ENCODE measurements at places on chromosomes 5 and 9.

DNA sequence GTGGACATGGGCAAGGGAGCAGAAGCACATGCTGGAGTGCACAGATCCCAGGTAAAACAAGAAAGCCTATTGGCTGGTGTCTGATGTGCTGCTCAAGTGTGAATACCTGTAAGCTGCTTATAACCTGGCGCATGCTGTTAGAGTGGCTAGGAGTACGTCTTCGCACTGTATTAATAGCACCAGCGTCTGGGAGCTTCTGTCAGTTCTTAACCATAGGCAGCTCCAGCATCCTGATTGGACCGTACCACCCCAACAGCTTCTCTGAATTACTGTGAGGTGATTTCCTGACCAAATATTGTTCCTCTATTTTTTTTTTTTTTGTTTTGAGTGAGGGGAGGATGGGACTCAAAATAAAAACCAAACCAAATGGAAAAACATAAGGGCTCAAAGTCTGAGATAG, 987.6 kb downstream of the PTPRD start:
- no peak for DNase-seq

- peak; percentile 42 for DNase-seq
Measured at GRCh38 chr5:139845846-139846681, 50.5 kb downstream of the PSD2 start.

GRCh38 chr9:128145951-128146351, 3.3 kb upstream of the LCN2 start:
- no peak for DNase-seq

- no peak for DNase-seq
Measured at GRCh38 chr5:33903118-33903517, 11.3 kb upstream of the ADAMTS12 start.

- DNase-seq, result no peak
Measured at GRCh38 chr5:150570333-150570732, 62.4 kb downstream of the NDST1 start.

GRCh38 chr9:78839252-78839651, 542.3 kb downstream of the PSAT1 start:
- no peak for DNase-seq

GRCh38 chr5:171420431-171421241, 1.2 kb downstream of the FGF18 start:
- peak; percentile 15 for DNase-seq

DNA sequence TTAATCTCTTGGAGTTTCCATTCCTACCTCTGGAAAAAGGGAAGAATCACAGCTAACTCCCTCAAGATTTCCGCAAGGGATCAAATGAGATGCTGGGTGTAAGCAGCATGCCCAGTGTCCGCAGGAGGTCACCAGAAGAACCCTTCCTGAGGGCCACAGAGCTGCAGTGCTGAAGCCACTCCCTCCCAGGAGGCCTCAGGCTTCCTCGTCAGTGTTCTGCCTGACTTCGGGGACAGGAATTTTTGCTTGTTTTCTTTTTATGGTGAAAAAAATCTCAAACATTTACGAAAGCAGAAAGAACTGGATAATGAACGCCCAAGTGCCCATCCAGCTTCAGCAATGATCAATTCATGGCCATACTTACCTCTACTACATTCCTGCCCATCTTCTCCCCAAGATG, 183.0 kb downstream of the CDK5RAP2 start:
- DNase-seq, result no peak

GRCh38 chr5:168885324-168886120, 306.4 kb upstream of the PANK3 start:
- no peak for DNase-seq

DNA sequence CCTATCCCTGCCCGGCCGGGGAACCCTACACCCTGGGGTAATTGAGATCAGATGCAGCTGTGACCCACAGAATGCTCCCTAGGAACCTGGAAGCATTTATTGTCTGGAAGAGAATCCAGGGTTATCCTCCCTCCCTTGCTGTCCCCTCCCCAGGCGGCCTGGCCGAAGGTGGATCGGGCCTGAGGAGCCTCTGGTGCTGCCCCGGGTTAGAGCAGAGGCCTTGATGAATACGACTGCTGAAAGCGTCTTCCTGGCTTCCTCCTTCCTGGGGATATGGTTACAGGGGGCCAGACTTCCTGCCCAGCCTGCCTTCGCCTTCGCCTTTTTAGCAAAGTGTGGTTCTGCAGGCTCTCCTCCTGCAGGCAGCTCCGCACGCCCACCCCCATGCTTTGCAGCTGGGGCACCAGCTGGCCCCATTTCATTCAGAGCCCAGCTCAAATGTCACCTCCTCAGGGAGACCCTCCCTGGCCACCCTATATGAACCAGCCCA, 22.5 kb upstream of the PTGS1 start:
- no peak for DNase-seq

- DNase-seq, result no peak
Measured at GRCh38 chr5:44807269-44807668, 1.5 kb upstream of the MRPS30 start.

DNA sequence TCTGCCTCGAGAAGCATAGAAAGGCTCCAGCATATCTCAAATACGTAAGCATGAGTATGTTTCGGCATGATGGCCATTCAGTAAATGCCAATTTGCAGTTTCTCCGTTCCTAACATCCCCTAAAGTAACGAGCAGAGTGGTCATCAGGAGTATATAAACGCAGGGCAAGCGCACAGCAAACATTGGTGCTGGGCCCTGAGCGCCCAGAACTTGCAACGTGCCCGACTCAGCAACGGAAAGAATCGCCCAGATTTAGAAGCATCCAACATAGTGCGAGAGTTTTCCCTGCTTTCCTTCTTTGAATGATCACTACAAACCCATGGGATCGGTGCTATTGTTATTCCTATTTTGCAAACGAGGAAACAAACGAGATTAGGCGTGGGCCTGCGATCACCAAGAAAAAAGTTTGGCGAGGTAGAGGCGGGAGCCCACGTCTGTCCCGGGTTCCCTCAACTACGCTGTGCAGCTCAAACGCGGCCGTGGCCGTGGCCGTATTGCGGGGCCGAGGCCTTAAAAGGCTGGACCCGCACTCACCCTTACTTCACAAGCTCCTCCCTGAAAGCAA, 505 bp downstream of the RPS14 start:
- no peak for DNase-seq

- DNase-seq, result no peak
Measured at GRCh38 chr5:127867022-127867783, 164.0 kb downstream of the CCDC192 start.

GRCh38 chr9:94613003-94613402, 19.4 kb upstream of the FBP2 start:
- no peak for DNase-seq

GRCh38 chr9:97564291-97565175, 63.1 kb downstream of the TMOD1 start:
- no peak for DNase-seq

- no peak for DNase-seq
Measured at GRCh38 chr9:135088348-135088978, 995 bp downstream of the OLFM1 start.

GRCh38 chr5:56986626-56986947, 34.7 kb upstream of the MIER3 start:
- DNase-seq, result no peak

DNA sequence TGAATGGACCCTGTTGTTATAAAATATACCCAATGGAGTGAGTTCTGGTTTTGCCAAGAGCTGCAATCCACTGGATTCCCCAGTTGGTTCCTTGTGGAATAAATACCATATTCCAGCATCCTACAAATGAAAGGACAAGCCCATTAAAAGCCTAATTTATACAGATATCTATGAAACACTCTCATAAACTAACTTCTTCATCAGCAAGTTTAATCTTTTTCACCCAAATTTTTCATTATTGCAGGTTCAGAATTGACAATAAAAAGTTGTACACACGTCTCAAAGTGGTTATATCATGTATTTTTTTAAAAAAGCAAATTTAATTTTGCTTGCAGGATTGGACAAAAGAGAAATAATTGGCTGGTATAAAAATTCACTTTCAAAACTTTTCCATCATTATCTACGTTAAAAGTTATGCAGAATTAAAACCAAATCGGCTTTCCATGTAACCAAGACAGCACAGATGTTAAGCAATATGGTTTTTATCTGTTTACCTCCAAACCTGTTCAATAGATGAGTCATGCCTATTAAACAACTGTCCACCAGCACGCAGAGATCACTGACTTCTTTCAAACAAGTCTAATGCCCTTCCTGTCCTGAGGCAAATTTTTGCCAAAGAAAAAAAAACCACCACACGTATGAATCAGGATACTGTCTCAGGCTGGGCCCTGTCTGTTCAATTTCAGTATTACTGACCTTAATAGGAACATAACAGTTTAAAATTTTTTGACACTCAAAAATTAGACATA, 42.5 kb downstream of the CEMIP2 start:
- no peak for DNase-seq

- DNase-seq, result no peak
Measured at GRCh38 chr9:78131969-78132700, 100.5 kb upstream of the GNAQ start.

GRCh38 chr9:7879551-7880245, 80.1 kb upstream of the DMAC1 start:
- no peak for DNase-seq

- DNase-seq, result no peak
Measured at GRCh38 chr5:113480243-113480642, 8.0 kb downstream of the MCC start.

- DNase-seq, result no peak
Measured at GRCh38 chr5:130111746-130112145, 207.5 kb downstream of the CHSY3 start.

- DNase-seq, result no peak
Measured at GRCh38 chr9:22216730-22217172, 207.6 kb upstream of the CDKN2B start.

- no peak for DNase-seq
Measured at GRCh38 chr9:107530679-107531078, 41.1 kb upstream of the KLF4 start.

DNA sequence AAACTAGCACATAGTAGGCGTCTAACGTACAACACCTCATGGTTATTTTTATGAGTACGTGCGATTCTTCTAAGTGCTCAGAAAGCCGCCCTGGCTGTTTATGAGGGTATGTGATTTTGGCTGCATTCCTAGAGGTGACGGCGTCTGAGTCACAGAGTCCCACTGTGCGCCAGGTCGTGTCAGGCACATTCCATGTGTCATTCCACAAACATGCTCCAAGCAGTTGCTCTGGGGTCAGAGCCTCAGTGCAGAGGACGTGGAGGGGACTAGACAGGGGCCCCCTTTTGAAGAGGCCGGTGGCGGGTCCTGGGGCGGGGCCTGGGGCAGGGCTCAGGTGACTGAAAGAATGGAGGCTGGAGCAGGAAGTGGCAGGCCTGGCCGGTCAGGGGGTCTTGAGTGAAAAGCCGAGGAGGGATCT, 51.9 kb downstream of the NEK6 start:
- no peak for DNase-seq

- DNase-seq, result no peak
Measured at GRCh38 chr5:125266106-125266505, 519.7 kb upstream of the ZNF608 start.

DNA sequence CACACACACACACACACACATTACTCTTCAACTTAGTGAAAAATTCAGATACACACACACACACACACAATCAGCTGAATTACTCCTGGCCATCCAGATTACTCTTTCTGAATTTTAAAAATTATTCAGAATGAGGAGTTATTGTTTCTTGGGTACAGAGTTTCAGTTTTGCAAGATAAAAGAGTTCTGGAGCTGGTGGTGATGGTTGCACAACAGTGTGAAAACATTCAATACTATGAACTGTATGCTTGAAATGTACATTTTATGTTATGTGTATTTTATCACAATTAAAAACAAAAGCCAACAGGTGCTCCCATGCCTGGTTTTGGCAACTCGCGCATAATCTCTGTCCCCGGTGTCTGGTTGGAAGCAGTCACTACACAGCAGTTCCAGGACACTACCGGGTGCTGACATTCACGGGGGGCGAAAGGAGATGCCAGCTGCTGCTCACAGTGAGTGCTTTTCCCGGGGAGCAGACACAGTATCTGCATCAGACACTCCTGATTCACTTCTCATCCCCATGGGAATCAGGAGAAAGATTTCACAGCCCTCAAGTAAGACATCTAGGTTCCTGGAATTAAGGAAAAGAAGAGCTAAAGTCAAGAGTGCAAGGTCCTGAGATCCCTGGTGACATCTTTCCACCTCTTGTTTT, 55.7 kb downstream of the LHFPL2 start:
- no peak for DNase-seq

DNA sequence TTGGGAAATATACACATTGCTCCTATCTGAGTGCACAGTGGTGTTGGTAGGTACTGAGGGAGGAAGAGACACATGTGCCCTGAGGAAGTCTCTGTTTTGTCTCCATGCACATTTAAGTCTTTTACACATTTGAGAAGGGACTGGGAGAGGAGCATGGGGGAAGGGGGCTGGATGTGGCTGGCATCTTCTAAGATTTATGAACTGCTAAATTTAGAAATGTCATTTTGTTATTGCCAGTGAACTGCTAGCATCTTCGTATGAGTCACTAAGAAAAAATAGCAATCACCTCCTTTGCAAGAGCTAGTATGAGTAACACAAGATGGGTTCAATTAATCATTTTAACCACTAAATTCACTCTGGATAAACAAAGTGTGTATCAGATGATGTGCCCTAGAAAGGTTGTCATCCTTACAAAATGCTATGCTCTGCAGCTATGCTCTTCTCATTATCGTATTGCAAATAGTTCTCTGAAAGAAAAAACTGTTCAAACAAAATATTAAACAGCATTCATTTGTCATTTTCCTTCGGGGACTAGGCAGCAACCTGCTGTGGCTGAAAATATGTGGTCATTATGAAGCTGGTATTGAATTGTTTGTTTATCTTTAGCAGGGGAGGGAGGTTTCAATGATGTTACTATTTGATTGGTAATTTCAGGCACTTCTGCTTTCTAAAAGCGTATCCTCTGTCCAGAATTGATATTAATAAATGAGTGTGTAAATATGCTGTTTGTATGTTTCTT, 236.5 kb downstream of the DMRTA1 start:
- no peak for DNase-seq

DNA sequence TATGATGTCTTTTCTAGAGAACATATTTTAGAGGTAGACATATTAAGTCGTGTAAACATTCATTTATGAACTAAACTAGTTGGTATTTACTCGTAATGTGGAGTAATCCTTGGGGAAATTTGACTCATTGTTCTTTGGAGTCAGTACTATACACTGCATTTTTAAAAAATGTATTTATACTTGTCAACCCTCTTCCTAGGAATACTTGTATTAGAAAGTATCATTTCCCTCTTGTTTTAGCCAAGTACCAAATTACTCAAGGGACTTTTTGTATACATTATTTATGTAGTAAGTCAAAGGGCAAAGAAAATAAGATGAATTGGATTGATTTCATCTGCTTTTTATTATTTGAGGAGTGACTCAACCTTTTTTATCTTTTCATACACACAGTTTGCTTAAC, 248.1 kb upstream of the IZUMO3 start:
- DNase-seq, result no peak

All from C1 segment of cervical spinal cord (tissue), 14 donors.